ENCODE measurements at places on chromosomes 16 and 17. TPM values are rescaled to one million over a fixed set of nuclear protein-coding genes. Genes with fewer than 3 reads are reported as not detected.
A peak's percentile ranks its signal among the peaks of the same experiment; 100 is the strongest.

ACTG1 gene
- 2,607 TPM for total RNA-seq

GRCh38 chr17:81891303-81891552 lies 158 bp downstream of the ALYREF start:
- peak overlapping the region; percentile 96 for H3K27ac ChIP-seq
- no peak for DNase-seq
- H3K4me1 ChIP-seq = peaks cover 35% of the 10 kb centered on the region
- no peaks in the 10 kb centered on the region for H3K36me3 ChIP-seq
- H3K4me3 ChIP-seq = peak overlapping the region; percentile 95
- H3K27me3 ChIP-seq = no peaks in the 10 kb centered on the region

DNA sequence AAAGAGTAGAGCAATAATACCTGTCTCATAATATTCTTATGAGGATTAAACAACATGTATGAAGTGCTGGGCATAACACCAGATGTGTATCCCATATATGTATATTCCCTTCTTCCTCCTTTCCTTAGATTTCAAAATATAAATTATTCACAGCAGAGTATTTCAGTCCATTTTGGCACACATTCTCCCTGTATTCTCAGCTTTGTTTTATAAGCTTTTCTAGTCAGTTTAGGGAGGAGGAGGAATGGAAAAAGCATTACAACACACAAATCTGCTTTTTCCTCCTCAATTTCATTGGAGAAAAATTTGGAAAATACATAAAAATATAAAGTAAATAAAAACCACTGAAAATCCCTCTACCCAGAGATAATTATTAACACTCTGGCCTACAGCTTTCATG lies 46.6 kb upstream of the CORO6 start:
- DNase-seq = peak; percentile 35
- H3K36me3 ChIP-seq = peaks cover 100% of the 10 kb centered on the region
- no peaks in the 10 kb centered on the region for H3K27me3 ChIP-seq
- no peak overlapping the region for H3K27ac ChIP-seq
- no peaks in the 10 kb centered on the region for H3K4me1 ChIP-seq
- H3K4me3 ChIP-seq = no peak overlapping the region

DNA sequence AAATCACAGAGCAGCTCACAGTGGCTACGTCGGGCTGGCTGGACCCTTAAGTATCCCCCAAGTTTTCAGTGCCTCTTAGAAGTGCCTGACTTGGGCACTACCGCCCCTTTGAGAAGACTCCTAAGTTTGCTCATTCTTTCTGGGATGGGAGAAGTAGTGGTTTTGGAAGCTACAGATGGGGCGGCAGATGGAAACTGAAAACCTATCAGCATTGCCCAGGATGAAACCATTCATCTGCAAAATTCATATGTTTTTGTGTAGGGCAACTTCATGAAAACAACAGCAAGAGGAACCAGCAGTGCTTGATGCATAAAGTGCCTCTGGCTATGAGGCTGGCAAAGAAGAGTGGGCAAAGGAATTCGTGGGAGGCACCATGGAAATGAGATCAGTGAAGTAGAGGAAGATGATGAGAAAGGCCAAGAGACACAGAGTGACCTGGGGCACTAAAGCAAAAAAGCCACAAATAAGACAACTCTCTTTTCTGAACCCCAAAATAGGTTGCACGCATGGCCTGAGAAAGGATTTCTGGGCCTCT lies 277.1 kb downstream of the XYLT1 start:
- H3K4me1 ChIP-seq = no peaks in the 10 kb centered on the region
- no peak for DNase-seq
- no peak overlapping the region for H3K27ac ChIP-seq
- H3K27me3 ChIP-seq = no peaks in the 10 kb centered on the region

CCDC57 gene
- 41.7 TPM for total RNA-seq

- H3K27me3 ChIP-seq = peaks cover 7% of the 10 kb centered on the region
- H3K4me1 ChIP-seq = peaks cover 55% of the 10 kb centered on the region
- peak overlapping the region; percentile 66 for H3K4me3 ChIP-seq
These were observed 14.6 kb downstream of the ATP5PD start for GRCh38 chr17:75031972-75032719.

IRX5 gene
- 12.8 TPM for total RNA-seq

IGSF6 gene
- 65.4 TPM for total RNA-seq

GRCh38 chr17:9612006-9612405 lies 33.3 kb upstream of the USP43 start:
- no peak overlapping the region for H3K4me3 ChIP-seq
- DNase-seq = no peak
- no peak overlapping the region for H3K27ac ChIP-seq
- H3K4me1 ChIP-seq = no peaks in the 10 kb centered on the region
- no peaks in the 10 kb centered on the region for H3K36me3 ChIP-seq

KCNH4 gene
- total RNA-seq = not detected
